ENCODE measurements at places on chromosomes 7 and 10.

DNA sequence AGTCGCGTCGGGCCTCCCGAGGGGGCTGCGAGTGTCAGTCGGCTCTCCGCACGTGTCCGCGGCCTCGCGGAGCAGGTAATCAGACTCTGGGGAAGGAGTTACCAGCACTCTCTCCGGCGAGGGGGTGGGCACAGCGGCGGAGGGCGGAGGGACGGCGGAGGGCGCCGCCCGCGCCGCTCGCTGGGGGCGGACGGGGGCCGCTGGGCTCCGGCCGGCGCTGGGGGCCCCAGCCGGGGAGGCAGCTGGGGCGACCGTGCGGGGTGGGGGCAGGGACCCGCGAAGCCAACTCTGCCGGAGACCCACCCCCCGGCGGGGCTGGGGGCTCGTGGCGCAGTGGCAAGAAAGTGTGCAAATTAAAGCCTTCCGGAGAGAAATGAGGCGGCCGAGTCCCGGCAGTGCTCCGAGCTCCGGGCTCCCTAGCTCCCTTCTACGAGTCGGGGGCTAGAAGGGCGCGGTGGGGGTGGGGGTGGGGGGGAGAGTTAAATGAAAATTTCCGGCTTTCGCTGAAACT, at the start of gene CDK6:
CDK6 (minus strand) TSS at position 85 of the 511 bp plus-strand sequence. CDS start 3,250 bp downstream, outside the sequence.
- peak; percentile 45 for DNase-seq

- no peak for DNase-seq
Measured at GRCh38 chr10:87622314-87623004, 37.2 kb upstream of the PAPSS2 start.

GRCh38 chr10:111338035-111338434, 261.2 kb downstream of the ADRA2A start:
- DNase-seq = no peak

DNA sequence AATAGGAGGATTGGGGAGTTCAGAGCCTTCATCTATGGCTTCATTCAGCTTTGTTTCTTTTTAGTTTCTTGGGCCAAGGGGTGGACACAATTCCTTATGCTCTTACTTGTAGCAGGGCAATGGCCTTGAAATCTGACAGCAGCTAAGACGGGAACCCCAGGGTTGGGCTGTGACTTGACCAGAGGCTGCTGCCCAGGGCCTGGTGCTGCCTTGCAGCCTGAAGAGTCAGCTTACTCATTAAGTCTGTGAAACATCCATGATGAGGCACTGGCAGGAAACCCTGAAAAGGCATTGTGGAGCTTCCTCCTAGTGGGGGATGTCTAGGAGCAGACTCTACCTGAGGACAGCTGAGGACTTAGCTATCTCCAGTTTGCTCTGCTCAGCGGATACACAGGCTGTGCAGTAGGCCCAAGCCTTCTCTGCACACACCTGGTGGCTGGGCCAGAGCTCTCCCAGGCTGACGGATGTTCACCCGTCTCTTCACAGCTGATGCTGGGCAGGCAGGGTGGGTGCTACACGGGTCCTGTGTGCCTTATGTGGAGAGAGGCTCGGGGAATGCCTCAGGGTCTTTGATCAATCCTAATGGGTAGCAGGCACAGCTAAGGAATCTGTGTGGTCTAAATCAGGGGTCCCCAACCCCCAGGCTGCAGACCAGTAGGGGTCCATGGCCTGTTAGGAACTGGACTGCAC, 17.8 kb downstream of the CXCL12 start:
- no peak for DNase-seq

GRCh38 chr7:142787034-142787768, 16.4 kb downstream of the PRSS2 start:
- no peak for DNase-seq

DNA sequence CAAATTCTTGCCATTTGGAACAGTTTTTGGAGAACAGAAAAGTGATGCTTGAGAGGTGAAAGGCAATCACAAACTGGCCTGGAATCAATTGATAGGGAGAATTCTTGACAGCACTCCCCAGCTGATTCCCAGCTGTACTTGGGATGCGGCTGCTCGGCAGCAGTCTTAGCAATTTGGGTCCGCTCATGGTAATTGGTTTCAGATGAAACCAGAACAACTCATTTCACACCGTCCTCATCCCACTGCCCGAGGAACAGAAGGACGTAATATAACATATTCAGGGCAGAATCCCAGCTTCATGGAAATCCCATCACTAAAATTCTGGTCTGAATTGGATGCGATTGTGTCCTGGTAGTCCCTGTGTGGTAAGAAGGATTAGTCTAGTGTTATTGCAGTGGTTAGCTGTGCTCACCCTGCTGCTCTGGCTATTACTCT, 223.3 kb upstream of the FERD3L start:
- DNase-seq = no peak

DNA sequence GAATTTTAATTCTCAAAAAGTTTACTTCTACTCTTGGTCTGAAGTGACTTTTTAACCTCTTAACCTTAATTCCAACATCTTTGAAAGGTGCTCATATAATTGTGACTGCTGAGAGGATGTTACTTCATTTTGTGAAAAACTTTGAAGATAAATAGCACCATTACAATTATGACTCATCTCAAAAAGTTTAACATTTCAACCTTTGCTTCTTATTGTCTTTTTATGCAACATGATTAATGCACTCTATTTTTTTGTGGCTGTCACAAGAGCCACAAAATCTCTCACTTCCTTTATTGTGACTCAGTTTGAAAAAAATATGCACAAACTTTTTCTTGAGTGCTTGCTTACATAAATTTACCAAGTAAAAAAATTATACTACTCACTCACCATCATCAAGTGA, 383.1 kb downstream of the LRRTM3 start:
- no peak for DNase-seq

DNA sequence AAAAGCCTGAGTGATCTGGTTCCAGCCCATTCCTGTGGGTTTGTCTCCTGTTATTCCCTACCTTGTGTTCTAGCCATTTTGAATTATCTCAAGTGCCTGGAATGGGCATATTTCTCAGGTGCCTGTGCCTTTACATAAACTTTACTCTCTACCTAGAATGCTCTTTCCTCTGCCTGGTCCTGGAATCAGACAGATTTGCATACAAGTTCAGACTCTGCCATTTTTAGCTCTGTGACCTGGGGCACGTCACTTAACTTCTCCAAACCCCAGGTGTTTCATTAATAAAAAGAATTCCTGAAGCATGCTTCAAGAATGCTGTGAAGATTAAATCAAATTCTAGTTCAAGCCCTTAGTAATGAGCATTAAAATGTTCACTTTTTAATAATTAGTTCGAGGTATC, 7.8 kb downstream of the DCLRE1A start:
- DNase-seq = no peak

DNA sequence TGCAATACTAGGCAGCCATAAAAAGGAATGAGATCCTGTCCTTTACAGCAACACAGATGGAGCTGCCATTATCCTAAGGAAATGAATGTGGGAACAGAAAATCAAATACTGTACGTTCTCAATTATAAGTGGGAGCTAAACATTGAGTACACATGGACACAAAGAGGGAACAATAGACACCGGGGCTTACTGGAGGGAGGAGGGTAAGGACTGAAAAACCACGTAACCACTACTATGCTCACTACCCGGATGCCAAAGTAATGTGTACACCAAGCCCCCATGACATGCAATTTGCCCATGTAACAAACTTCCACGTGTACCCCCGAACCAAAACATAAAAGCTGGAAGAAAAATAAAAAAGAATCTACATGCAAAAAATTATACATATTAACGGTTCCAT, 587.0 kb downstream of the PARD3 start:
- peak; percentile 57 for DNase-seq

GRCh38 chr10:50931948-50932431, 46.6 kb upstream of the A1CF start:
- DNase-seq = no peak

DNA sequence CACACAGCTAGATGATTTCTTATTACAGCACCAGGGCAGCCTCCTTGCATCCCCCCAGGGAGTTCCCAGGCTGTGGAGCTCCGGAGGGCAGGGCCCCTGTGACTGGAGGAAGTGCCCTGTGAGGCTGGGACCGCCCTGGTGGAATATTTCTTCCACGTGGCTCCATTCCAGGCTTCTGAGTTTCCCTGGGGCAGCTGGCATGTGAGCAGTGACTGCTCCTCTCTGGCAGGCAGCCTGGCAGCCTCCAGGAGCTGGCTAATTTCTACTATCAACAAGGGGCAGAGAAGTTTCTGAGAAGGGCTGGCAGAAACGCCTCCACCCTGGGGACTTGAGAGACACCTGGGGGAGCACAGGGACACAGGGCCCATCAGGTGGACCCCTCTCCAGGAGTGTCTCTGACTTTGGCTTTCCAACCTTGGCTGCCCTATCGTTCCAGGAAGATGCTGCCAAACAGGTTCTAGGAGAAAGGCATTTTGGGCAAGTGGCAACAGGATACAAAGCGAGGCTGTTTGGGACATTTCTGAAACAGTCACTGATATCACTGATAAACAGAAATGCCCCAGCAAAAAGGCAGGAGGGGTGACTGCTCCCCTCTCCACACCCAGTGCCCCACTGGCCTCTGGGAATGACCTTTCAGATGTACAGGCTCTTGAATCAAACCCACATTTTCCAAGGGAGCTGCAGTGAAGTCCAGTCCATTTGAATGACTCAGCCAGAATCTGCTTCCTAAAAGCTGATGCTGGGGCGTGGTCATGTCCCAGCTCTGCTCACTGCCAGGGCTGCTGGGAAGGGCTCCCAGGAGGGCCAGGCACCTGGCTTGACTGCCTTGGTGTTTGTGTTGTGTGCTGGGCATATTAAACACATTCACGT, 16.1 kb downstream of the MYOF start:
- peak; percentile 97 for DNase-seq

- no peak for DNase-seq
Measured at GRCh38 chr7:116727432-116728009, 55.5 kb downstream of the MET start.

GRCh38 chr10:28823501-28824075, 146.3 kb downstream of the BAMBI start:
- no peak for DNase-seq

GRCh38 chr10:93458821-93459257, 23.3 kb downstream of the MYOF start:
- peak; percentile 99 for DNase-seq

- no peak for DNase-seq
Measured at GRCh38 chr7:80882213-80882801, 36.5 kb downstream of the SEMA3C start.

- DNase-seq = peak; percentile 32
Measured at GRCh38 chr10:46297406-46298204, 10.8 kb downstream of the ANTXRL start.

Data from SJSA1 (cell line).